ENCODE measurements at places on chromosomes 2 and 18.

- no peak for DNase-seq
Observed at GRCh38 chr2:197452754-197453122, 614 bp upstream of the COQ10B start.

- no peak for DNase-seq
Observed at GRCh38 chr2:44578471-44579093, 216.8 kb downstream of the CAMKMT start.

DNA sequence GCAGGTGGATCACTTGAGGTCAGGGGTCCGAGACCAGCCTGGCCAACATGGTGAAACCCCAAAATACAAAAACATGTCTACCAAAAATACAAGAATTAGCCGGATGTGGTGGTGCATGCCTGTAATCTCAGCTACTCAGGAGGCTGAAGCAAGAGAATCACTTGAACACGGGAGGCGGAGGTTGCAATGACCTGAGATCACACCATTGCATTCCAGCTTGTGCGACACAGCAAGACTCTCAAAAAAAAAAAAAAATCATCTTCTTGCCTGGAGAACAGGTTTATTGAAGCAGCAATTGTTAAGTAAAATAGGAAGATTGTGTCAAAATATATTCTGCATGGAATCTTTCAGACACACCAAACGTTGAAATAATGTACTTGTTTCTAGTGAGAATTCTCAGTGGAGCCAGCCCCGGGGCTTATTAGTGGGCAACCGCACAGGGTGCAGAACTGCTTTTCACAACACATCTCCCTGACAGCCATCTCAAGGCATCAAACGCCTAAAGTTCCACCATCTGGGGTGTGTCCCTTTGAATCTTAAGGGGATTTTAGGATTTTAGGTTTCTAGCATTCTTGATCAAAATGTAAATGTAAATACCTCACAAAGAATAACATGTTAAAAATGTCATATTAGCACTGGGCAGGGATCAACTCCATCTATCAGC lies 28.6 kb upstream of the PPP4R1 start:
- no peak for DNase-seq

DNA sequence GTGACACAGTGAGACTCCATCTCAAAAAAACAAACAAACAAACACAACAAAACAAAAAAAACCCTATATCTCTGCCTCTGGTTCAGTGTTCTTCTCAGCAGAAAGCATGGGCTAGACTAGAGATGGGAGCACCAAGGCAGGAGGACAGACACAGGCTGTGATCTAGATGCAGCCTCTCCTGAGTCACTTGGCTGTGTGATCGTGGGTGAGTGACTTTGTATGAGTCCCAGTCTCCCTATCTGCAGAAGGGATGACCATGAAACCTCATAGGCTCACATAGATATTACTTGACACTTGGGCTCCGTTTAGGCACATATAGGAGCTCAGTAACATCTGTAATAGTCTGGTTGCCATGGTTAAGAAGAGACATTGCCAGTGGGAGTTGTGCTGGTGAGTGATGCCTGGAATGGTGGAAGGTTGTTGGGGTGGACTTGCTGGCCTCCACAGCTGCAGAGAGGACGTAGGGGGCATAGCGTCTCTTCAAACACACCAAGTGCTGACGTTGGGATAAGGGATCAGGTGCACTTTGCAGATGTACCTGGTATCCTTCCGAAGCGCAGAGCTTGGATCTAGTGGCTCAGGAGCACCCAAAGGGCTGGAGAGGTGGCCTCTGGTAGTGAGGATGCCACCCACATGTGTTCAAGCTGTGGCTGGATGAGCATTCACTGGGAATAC lies 318.9 kb upstream of the HS6ST1 start:
- no peak for DNase-seq

GRCh38 chr2:86625096-86625495 lies 1.4 kb upstream of the RNF103 start:
- no peak for DNase-seq

Measured in stimulated activated CD4-positive, alpha-beta T cell treated with anti-CD3 and anti-CD28 coated beads, Interleukin-1b, Interleukin-23, amount 100 ng/mL, for 1 hour (primary cell).